ENCODE measurements at places on chromosomes 7 and 10.
A peak's percentile ranks its signal among the peaks of the same experiment; 100 is the strongest.

GRCh38 chr10:24841530-24841929, 110.9 kb downstream of the PRTFDC1 start:
- no peak for DNase-seq

DNA sequence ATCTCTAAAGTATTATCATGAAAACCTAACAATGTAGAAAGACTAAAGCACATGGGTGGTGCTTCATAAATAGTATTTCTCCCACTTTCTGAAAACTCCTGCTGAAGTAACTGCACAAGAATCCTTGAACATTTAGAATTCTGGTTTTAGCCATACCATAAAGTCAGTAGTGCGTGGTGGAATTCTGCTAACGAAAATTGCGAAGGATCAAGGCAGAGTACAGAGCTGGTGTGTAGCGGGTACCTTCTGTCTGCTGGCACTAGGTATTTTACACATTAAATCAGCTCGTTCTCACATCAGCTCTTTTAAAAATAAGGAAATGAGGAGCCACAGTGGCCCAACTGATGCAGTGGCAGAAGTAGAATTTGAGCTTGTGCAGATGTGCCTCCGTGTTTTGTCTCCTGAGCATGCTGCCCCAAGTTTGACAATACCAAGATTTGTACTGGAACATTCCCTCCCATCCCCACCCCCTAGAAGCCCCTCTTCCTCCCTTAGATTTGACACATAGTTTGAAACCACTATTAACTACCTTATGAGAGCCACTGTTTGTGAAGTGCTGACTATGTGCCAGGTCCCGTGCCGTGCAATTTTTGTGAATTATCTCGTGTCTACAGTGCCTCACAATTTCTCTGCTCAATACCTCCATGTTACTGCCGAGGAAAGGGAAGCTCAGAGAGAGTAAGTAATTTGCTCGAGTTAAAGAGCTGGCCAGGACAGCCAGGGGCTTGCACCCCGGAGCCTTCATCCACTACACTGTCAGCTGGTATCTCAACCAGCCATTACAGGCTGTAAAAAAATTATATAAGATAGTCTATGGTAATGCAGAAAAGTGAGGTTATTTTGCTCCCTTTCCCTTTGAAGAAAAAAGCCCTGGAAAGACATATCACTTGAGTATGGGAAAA, 66.9 kb downstream of the EGFR start:
- no peak for DNase-seq

DNA sequence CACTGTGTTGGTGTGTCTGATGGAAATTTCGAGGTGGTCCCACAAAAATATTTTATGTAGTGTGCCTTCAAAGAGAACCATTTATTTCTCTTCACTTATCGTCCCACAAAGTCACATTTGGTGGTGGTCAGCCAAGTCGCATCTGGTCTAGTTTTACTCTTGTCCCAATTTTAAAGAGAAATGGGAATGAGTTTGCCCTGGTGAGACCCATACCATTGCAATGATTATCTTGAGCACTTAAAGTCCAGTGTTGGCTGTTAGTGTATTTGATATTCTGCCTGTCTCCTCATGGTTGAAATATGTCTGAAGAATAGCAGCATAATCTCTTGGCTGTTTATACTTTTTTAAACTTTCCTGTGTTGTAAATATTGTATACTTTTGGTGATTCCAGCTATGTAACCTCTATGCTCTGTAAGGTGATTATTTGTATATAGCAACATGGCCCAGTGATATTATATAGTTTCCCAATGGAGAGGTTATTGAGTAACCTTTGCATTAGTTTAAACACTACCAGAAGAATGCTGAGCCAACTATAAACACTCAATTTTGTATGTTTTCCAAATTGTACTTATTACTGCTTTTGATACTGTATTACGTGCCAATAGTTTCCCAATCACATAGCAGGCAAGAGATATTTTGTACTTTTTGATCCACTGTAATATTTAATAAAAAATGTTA, 172.2 kb downstream of the RTKN2 start:
- no peak for DNase-seq

GRCh38 chr10:17154116-17154515, 24.5 kb upstream of the CUBN start:
- no peak for DNase-seq

GRCh38 chr7:134446923-134447322, 12.0 kb downstream of the AKR1B1 start:
- DNase-seq: no peak

DNA sequence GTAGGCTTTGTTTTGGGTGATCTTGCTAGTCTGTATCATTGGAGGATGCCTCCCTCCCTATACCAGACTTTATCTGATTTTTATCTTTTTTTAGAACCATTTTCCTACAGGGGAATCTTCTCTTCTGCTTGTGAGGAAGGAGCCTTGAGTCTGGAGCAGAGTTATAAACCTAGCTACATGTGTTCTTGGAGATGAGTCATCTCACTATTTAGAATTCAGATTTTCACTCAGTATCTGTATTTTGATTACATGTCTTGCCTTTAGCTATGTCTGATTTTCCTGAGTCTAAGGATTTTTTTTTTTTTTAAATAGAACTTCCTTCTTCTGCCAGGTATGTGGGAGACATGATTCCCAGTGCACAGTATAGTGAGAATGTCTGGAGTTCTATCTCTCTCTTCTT, 211.6 kb upstream of the MBL2 start:
- DNase-seq: no peak

DNA sequence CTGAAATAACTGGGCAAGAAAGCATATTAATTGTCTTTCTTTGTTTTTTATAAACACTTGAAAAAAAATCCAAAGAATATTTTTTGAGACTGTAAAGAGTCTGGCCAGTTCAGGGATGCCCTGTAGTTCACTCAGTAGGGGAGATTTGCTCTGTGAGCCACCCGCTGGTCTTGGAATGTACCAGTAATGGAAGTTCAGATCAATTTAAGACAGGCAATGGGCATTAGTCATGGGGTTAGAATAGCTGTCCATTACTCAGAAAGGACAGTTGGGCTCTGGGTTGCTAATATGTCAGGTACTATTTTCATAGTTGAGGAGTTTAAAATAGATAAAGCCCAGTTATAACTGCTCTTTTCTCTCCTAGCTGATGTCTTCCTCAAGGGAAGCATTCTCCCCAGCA, 38.7 kb downstream of the A1CF start:
- no peak for DNase-seq

DNA sequence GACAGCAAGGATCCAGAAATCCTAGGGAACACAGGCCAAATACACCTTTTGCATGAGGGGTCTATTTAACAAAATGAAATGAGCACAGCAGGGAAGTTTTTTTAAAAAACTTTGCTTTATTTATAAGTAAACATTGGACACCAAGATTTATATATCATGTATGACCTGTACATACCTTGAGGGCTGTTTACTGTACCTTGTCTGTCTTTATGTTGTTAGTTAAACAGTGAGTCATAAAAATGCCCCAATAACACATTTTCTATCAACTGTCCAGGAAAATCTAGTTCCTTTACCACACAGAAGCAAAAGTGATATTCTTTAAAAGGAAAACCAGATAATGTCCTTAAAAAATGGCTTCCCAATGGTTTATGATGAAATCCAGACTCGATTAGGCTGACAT, 45.1 kb upstream of the AGR3 start:
- no peak for DNase-seq

DNA sequence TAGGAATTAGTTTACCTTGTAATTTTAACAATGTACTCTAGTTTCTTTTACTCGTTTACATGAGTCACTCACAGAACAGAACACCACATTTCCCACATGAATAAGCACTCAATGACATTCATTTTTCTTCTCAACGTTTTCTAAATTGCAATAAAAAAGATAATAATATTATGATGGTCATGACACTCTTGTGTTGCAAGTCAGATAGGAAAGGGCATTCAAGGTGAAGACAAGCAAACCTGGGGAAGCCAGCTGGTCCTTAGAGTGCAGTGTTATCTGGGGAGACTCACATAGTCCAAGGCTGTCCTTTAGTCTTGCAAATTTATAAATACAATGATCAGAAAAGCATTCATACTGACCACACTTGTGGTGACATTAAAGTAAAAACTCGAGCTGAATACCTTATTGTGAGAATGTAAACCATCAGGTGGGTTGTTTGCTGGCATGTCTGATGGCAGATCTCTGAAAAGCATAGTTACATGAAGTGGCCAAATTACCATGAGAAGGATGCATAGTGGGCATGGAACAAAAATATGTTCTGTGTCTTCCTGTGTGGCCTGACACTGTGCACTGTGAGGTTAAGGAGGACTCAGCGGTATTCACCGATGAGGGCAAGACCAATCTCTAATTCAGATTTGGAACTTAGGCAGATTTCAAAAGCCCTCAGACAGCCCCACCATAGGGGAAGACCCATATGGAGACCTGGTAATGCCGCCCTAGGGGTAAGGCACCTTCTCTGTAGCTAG, 158.9 kb upstream of the ASAH2 start:
- DNase-seq: no peak

DNA sequence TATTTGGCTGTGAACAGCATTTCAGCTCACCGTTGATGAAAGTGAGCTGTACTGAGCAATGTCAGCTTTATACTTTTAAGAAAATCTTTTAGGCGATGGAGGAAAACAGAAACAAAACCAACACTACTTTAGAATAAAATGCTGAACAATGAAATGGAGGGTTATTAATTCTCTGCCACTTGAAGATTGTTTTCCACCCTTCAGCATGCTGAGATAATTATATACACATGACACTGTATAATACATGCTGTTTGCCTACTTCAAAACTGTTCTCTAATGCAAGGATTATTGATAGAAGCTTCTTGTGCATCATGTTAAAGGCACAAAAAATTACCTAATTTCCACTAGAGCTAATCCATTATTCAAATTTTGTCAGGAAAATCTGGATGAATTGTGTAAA, 66.8 kb downstream of the CACNA2D1 start:
- no peak for DNase-seq

DNA sequence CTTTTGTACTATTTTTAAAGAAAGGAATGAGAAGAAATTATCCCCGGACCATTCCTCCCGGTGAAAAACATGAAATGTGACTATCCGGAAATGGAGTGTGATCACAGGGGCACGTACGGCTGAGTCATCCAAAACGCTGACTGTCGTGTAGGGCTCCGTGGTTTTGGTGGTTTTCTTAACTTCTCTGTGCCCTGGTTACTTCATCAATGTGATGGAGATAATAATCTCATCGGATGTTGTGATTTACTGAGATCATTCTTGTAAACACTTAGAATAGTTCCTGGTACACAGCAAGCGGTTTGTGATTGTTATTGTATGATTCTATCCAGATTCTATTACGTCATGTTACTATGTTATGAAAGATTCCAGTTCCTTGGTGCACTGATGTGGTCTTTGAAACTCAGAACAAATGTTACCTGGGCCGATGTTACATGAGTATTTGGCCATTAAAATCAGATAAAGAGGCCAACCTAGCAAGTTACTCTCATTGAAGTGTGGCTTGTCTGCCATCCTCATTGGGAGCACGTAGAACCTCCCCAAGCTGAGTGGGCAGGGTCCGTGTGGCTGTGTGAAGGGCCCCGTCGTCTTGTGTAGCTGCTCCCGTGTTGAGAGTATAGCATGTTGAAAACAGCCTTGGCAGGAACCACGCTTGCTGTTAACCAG, 99.5 kb downstream of the CAMK1D start:
- DNase-seq: peak; percentile 26

DNA sequence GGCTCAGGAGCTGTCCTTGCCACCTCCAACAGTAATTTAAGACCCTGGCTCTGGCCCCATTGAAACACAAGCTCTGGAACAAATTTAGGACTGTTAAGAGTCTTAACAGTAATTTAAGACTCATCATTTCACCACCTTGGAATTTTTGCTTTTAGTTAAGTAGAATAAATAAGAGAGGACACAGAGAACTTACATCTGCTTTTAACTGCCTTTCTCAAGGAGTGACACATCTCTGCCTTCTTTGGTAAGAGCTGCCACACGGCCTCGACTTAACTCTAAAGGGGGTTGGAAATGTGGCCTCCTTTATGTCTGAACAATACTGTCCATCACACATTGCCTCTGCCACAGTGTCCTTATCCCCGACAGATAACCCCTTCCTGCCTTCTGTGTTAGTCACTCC, 77.9 kb downstream of the HERPUD2 start:
- no peak for DNase-seq

- DNase-seq: no peak
Observed at GRCh38 chr10:78868048-78868447, 200.7 kb upstream of the ZMIZ1 start.

GRCh38 chr10:88754287-88754686, 5.5 kb upstream of the LIPN start:
- no peak for DNase-seq

GRCh38 chr10:71421075-71421434, 24.3 kb downstream of the CDH23 start:
- DNase-seq: no peak

- DNase-seq: no peak
Observed at GRCh38 chr10:133292919-133293809, 15.5 kb downstream of the TUBGCP2 start.

DNA sequence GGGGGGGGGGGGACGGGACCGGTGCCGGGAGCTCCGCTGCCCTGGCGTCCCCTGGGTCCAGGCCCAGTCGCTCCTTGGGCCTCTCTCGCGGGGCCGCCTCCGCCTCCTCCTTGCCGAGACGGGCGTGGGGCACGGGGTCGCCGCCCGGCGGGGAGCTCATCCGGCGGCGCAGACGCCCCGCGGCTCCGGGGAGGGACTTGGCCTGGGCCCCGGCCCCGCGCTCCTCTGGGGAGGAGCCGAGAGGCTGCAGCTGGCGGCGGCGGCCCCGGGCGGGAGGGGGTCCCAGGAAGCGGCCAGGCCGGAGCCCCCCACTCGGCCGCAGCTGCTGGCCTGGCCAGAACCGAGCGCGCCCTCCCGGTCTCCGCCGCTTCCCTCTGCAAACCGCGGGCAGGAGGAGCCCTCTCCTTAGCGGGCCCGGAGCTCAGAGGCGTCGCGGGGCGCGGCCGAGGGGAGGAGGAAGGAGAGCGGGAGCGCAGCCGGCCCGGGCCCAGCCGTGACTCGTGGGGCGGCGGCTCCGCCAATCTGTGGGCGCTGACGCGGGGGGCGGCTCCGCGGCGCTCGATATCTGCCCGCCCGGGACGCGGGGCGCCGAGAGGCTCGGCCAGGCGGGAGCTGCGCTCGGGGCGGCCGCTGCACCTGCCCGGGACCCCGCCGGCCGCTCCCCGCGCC, at the start of gene FAM20C:
Gene FAM20C, plus strand, starts transcription at position 591 of the 669 bp plus-strand sequence. CDS start 629 bp downstream, outside the sequence.
- no peak for DNase-seq

DNA sequence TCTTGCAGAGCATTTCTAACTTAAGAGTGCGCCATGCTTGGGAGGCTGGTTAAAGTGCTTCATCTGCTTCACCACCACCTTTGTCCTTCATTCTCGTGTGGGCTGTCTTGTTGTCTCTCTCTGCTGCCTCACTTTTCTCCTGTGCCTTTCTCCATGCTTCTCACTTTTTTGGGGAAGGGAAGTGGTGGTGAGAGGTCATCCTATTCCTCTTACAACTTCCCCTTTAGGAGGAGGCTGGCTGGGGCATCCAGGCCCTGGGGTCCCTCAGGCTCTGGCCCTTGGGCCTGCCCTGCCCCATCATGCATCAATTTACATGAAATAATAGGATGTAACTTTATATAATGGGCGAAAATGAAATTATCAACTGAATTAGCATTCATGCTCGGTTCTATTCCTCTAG, 39.9 kb upstream of the PIP4K2A start:
- no peak for DNase-seq

GRCh38 chr10:103096130-103096529, 96.9 kb downstream of the NT5C2 start:
- no peak for DNase-seq

GRCh38 chr7:2002561-2003450, 229.9 kb downstream of the MAD1L1 start:
- no peak for DNase-seq
